NCI-H524 (cell line): ENCODE measurements at places on chromosomes 16 and 17.

- DNase-seq, result no peak
Measured at GRCh38 chr17:41972571-41973407, 6.2 kb downstream of the CNP start.

DNA sequence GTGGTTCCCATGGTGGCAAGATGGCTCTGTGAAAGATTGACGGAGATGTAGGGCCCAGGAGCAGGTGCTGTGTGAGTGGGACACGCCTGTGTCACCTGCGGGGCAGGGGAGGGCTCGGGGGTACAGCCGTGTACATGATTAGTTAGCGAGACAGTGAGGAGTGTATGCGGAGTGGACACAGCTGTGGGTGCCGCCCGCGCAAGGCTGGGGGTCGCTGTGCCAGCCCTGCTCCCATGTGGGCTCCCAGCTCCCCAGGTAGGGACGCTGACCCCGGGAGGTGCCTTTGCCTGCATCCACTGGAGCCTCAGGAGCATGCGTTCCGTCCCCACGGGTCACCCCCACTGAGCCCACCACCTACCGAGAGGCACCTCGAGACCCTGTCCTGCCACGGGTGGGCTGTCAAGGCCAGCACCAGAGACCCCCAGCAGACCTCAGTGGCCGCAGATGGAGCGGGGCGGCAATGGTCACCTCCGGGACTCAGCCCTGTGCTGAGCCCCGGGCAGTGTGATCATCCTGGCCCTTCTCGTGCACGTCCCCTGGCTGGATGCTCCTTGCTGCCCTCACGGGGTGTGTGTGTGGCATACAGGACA, 7.4 kb downstream of the CAPN15 start:
- DNase-seq, result no peak

DNA sequence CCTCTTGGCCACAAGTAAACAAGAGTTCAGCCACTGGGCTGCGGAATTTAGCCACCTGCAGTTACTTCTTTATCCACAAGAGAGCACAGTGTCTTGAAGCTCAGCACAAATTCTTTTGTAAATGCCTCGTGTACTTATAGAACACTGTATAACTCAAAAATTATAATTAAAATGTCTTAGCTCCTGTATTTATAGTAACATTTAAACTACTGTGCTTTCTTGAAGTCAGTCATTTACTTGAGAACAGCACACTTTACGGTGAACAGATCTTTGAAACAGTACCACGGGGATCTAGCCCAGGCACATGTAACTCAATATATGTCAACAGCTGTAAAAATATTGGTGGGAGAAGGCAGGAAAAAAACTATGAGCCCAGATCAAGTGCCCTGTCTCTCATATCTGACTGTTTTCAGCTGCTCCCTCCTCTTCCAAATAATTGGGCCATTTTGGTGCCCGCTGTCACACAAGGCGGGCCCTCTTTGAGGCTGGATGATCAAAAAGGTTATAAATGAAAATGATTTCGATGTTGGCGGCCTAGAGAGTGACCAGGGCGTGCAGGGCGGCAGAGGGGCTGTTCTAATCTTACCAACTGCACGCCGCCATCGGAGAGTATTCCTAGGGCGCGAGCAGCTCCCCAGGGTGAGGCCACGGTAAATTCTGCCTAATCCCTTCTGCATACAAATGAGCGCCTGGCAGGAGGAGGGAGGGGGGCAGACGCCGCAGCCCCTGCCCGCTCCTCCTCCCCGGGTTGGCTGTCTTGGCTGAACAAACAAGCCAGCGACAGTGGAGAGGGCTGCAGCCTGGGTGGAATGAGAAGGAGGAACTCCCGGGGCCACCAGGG, 183.2 kb downstream of the C16orf78 start:
- DNase-seq, result peak; percentile 96

DNA sequence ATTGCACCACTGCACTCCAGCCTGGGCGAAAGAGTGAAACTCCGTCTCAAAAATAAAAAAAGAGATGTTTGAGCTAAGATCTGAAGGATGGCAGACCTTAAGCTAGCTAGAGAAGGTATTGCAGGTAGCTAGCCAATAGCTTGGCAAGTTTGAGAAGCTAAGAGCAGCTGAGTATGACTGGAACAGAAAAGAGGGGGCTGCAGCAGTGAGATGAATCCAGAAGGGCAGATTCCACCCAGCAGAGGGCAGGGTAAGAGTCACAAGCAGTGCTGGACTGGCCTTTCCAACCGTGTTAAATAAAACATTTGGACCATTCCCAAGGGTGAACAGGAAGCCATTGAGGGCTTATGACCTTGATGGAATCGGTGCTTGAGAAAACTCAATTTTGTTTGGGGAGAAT, 5.7 kb upstream of the PHAF1 start:
- peak; percentile 63 for DNase-seq

GRCh38 chr17:77968788-77969187, 10.3 kb downstream of the TNRC6C start:
- no peak for DNase-seq

DNA sequence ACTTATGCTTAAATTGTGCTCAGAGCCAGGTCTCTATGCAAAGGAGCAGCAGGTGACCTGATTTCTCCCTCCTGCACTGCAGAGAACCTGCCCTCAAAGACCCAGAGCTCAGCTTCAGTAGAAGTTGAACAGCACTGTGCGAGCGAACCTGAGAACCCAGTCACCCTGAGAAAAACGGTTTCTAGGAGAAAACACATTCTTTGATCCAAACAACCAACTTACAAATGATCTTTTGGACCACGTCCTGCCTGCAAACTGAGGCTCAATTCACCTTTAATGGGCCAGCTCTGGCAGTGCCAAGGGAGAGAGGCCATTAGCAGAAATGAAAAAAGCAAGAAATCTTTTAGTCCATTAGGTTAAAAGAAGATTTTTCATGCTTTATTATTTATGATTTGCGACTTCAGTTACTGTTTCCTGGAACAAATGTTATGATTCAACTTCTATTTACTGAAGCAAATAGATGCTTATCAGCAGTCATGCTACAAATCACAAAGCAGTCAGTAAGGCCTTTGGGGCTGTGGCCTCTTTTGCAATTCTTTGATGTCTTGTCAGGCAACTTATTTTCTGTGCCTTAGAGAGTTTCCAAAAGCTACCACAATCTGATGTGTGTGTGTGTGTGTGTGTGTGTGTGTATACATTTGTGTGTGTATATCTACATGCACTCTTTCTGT, 65.7 kb upstream of the LRRC37A3 start:
- DNase-seq, result no peak

- DNase-seq, result no peak
Measured at GRCh38 chr17:29084541-29085146, 41.7 kb downstream of the PIPOX start.

DNA sequence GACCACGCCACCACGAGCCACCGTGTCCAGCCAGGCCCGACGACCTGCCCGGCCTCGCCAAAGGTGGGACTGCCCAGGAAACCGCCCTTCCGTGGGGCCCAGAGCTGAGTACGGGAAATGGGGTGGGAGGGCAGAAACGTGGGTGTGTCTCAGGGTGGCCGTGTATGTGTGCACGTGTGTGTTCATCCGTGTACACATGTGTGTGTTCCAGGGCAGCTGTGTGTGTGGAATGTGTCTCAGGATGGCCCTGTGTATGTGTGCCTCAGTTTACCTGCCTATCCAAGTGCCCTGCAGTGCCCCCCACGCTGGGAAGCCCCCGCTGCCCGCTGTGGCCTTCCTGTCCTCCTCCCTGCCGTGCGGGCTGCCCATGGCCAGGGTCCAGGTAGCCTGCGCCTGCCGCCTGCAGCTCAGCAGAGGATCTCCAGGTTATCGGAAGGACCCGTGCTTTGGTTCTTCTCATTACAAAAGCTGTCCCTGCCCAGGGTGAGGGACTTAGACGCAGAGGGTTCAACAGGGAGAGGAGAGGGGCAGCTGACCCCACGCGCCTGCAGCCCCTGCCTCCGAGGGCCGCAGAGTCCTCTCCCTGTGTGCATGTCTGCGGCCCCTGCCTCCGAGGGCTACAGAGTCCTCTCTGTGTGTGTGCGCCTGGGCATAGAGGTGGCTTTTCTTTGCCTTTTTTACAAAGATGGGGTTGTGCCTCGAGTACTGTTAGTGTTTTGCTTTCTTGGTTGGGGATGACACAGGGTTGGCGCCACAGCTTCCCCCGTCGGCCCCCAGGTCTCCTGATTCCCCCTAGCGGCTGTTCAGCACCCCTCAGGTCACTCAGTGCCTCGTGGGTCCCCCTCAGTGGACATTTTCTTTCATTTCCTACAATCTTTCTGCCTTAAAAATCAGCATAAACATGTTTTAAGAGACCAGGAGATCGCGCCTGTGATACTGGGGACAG, 23.6 kb downstream of the ZNF469 start:
- DNase-seq, result no peak

DNA sequence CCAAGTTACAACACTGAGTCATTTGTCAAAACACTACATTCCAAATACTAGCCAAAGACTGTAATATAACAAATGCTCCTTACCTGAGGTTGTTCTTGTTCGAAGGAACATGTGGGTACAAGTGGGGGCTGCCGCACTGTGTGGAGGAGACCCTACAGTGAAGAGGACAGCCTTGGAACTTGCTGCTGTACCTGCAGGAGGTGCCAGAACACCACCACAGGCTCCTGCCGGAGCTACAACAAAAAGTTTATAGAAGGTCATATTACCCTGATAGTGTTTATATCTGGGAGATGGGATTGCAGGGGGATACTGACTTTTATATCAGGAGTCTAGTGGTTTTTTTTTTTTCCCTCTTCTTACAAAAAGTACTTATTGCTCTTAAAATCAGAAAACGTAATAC, 37.8 kb upstream of the ALDH3A1 start:
- peak; percentile 13 for DNase-seq

DNA sequence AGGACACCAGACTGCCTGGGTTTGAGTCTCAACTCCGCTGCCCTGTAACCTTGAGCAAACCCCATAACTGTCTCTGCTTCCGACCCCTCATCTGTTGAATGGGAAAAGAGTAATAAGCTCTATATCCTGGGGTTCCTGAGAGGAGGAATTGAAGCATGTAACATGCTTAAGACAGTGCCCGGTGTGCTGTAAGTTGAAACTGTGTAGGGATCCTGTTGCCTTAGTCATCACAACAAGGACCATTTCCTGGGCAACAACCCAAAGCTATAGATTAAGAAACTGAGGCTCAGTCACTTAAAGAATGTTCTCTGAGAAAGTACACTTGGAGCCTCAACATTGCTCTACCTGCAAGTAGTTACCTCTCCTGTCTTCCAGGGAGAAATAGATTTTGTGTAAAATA, 23.0 kb downstream of the CDH13 start:
- DNase-seq, result no peak

DNA sequence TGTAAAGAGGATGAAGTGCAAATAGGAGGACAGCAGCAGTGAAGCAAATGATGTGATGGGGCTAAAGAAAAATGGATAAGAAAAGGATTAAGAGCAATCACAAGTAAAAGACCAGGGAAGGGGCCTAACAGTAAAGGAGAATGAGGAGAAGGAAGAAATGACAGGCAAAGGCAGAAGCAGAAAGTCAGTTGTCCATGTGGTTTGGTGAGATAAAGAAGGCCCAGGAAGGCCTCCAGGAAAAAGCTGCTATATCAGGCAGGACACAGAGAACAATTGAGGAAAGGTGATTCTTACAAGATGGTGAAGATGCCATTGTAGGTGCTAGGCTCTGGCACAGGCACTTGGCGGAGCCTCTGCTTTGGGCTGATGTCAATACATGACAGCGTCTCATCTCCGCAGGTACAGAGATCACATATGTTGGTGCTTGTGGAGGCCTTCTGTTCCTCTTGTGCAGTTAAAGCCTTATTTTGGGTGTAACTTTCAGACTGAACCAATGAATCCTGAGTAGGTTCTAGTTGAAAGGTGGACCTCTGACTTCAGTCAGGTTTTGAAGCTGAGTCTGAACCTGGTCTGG, 18.1 kb downstream of the RDM1 start:
- DNase-seq, result no peak

DNA sequence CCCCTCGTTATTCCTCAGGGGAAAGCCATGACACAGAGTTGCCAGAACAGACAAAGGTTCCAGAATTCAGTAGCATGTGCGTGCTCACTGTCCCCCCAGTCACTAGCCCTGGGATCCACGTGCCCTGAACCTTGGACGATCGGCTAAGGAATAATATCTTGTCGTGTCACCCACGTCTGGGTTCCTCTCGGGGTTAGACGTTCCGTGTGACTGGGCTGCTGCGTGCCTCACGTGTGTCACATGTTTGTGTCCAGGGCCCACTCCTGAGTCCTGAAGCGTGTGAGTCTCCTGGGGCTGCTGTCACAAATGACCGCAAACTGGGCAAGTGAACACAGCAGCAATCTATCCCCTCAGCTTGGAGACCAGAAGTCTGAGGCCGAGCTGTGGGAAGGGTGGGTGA, 12.4 kb upstream of the ZNF469 start:
- DNase-seq, result no peak

DNA sequence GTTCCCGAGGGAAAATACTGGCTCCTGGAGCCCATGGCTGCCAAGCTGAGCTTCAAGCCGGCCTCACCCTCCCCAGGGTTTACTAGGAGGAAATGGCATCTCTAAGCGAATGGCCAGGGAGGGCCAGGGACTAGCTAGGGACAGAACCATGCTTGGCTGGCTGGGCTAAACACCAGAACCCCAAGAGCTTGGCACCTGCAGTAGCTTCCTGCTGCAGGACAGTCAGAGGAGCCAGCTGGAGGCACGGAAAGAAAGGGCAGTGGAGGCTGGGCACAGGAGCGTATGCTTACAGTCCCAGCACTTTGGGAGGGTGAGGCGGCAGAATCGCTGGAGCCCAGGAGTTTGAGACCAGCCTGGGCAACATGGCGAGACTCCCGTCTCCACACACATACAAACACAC, 33.7 kb downstream of the PEMT start:
- DNase-seq, result no peak

GRCh38 chr16:60142619-60143347, 1408.7 kb upstream of the GOT2 start:
- DNase-seq, result no peak

DNA sequence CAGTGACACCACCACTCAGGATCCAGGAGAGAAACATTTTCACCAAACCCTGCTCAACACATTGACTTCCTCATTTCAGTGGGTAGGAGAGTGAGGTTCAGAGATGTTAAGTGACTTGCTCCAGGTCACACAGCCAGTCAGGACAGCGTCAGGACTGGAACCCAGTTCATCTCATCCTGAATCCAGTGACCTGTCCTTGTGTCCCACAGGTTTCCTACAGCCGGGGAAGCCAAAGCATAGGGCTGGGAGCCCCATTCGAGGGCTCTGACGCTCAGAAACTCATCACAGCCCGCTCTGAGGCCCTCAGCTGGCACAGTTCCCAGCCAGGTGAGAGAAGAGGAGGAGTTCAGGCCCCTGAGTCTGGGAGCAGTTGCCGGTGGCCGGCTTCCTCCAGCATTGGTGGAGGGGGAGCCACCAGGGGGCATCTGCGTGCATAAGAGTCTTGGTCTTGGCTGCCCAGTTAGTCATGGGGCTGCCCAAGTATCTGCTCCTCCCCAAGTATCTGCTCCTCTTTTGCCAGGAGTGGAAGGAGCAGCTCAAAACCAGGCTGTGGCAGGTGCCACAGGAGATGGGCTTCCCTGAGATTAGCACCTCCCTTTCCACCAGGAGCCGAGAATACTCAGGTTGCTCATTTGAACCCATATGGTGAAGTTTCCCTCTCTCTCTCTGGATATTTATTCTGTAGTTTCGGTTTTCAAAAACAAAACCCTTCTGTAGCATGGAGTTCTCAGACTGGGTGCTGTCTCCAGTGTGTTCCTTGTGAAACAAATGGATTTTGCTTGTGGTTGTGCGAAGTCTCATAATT, 56.0 kb downstream of the TNFRSF13B start:
- DNase-seq, result peak; percentile 68
